NCI-H345 (cell line): ENCODE measurements at places on chromosomes 3 and 15.

DNA sequence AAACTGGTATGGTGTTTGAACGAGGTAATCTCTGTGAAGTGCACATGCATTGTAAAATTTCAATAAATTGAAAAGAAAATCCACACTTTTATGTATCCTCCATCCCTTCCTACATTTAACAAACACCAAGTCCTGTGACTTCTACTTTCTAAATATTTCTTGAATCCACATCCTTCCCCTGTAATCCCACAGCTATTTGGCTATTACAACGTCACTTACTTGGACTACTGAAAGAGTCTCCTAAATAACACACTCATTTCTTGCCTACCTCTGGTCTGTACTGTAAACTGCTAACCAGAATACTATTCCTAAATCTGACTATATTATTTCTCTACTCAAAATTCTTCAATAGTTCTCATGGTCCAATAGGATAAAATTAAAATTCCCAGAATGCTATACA lies 176.1 kb downstream of the NEK10 start:
- DNase-seq, result no peak

- DNase-seq, result no peak
These were observed 161.6 kb downstream of the TCF12 start for GRCh38 chr15:57079931-57080620.

GRCh38 chr15:94346282-94346681 lies 114.9 kb downstream of the MCTP2 start:
- DNase-seq, result no peak

- DNase-seq, result peak; percentile 5
These were observed 29.5 kb upstream of the USP3 start for GRCh38 chr15:63474810-63475316.

GRCh38 chr3:14142567-14143270 lies 17.9 kb downstream of the TMEM43 start:
- no peak for DNase-seq

GRCh38 chr3:150073031-150073430 lies 102.3 kb upstream of the PFN2 start:
- no peak for DNase-seq

- DNase-seq, result peak; percentile 82
These were observed 307.0 kb upstream of the THBS1 start for GRCh38 chr15:39273717-39274411.

- peak; percentile 45 for DNase-seq
These were observed 1.1 kb downstream of the TMEM158 start for GRCh38 chr3:45224824-45225464.

- no peak for DNase-seq
These were observed 63.7 kb downstream of the EDEM1 start for GRCh38 chr3:5251196-5251583.

DNA sequence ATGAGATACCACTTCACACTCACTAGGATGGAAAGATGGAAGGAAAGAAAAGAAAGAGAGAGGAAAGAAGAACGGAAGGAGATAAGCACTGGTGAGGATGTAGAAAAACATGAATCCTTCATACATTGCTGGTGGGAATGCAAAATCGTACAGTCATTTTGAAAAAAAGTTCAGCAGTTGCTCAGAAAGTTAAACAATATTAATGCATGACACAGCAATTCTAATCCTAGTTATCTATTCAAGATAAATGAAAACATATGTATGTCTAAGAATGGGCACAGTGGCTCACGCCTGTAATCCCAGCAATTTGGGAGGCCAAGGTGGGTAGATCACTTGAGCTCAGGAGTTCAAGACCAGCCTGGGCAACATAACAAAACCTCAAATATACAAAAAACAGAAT lies 59.1 kb downstream of the SENP7 start:
- no peak for DNase-seq

GRCh38 chr3:124174910-124175874 lies 183.3 kb upstream of the ROPN1 start:
- DNase-seq, result peak; percentile 58

DNA sequence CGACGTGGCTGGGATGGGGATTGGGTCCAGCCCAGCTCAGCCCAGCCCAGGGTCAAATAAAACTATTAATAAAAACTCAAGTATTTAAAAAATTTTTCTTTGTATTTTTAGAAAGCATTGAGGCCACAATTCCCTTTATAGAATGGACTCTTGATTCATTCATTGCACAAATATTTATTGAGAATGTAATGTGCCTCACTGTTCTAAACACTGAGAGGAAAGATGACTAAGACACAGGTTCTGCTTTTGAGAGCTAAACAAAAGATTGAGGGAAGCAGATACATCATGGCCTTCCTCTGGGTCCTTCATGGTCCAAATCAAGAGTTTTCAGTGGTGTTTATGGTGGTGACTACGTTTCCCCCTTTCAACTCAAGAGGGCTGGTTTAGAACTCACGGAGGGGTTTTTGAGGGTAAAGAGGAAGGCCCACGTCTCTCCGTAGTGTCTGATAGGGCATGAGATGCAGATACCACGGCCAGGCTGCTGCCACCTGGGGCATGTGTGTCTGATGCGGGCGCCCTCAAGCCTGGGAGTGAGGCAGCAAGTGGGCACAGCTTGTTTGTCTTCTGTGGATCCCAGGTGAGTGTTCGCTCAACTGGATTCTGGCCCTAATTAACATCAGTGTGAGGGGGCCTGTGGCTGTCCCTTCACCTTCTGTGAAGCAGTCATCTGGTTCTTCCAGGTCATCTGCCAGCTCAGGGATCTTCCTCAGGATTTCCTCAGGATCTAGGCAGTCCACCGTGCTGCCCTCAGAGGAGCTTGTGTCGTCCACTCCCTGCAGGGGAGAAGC lies 73.5 kb upstream of the SCN5A start:
- no peak for DNase-seq

GRCh38 chr3:46693038-46693891 lies at the start of gene ALS2CL:
ALS2CL (minus strand) TSS chr3:46693679; CDS start chr3:46689440, 4,239 bp downstream.
- peak; percentile 28 for DNase-seq

GRCh38 chr3:99780749-99781148 lies 36.9 kb upstream of the CMSS1 start:
- DNase-seq, result no peak

DNA sequence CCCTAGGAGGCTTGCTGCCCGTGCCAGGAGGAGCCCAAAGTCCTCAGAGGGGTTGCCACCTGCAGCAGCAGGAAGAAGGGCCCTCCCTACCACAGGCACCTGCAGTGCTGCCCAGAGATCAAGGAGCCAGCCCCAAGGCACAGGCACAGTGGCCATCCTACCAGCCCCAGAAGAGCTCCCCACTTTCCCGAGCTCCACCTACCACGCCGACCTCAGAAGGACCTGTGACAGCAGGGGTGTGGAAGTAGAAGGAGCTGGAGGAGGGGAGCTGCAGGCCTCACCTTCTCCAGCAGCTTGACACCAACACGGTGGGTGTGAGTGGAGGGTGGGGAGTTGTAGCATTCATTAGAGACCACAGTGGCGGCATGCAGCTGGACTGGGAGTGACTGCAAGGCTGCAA lies 485.8 kb downstream of the GABRG3 start:
- no peak for DNase-seq

DNA sequence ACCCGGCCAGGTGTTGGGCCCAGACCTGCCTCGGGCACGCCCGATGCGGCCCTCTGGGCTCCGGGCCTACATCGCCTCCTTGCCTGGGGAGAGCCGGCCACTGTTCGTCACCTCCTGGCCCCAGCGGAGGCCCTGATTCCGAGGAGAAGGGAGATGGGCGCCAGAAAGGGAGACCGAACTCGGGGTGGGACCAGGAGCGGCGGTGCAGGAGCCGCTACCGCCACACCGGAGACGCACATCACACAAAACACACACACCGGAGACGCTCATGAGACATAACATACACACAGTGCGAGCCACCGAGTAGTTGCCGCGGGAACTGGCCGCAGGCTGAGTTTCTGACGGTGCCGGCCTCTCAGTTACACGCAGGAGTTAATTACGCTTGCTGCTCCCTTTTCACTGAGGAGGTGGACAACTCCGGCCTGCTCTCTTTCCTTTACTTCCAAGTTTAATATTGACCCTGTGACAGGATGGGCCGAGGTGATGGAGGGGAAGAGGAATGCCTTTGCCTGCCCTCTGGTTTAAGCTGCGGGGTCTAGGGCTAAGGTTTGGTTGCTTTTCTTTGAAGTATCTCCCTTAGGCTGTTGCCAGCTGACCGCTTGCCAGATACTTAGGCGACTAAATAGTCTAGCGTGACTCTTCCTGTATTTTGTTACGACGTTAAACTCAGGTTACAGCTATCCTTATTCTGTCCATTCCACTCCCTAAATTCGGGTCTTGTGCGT lies 570 bp downstream of the PCNP start:
- peak; percentile 58 for DNase-seq

DNA sequence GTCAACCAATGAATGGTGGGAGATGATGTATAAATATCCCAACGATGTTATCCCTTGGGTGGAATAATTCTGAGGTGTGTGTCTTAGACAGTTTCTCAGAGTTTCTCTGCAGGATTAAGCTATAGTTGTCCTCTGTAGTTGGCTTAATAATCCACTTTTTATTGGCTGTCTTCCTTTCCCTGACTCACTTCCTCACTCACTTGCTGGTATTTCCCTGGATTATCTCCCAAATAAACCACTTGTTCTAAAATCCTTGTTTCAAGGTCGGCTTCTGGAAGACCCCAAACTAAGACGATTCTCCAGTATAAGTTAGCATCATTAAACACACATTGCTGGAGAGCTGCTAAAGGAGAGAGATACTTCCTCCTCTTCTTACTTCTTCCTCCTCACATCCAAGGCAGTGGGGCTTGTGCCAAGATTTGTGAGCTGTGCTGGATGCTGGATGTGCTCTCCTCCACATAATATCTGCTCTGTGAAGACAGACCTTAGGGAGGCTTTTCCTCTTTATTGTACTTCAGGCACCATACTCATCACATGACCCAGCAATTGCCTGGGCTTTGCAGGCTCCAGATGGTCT lies 22.5 kb upstream of the ROPN1 start:
- DNase-seq, result no peak

DNA sequence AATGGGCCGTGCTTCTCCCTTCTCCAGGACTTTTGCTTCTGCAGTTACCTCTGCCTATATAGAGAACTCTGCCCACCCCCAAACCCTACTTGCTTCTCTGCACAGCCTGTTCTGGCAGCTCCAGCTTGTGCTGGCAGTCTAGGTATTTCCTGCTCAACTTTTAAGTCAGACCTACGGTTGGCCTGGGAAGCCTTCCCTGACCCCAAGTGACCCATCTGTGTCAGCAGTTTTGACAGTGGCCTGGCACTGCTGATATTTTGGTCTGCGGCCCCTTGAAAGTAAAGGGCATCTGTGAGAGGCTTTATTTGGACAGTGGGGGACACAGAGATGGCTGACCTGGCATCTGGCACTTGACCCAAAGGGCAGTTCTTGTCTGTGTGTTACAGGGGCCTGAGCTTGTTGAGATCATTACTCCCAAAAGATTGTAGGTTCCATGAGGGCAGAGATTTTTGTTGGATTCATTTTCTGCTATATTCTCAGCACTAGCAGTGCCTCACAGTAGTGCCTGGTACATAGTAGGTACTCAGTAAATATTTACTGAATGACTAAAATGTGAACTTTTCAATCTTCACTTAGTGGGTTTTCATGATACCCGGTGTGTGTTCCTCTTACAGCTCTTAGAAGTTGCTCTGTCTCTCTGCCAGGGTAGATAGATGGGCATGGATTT lies 55.2 kb upstream of the TRAK1 start:
- no peak for DNase-seq

- DNase-seq, result no peak
These were observed 281.4 kb downstream of the THSD4 start for GRCh38 chr15:71396536-71397125.

DNA sequence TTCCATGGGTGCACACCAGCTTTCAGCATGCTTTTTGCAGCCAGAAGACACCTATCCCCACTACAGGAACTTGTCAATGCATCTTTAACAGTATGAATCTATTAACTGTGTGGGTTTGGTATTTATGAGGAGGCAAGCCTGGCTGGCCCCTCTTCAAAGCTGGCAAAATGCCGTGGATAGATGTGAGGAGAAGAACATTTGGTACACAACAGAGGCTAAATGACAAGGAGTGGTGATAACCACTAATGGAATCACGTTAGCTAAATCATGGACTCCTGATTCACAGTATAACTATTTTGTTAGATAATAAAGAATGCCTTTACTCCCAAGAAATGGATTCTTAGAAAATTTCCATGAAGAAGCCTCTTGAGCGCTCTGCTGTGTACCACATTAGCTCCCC lies 187.2 kb downstream of the CLSTN2 start:
- no peak for DNase-seq

- DNase-seq, result no peak
These were observed 52.4 kb downstream of the TRIM69 start for GRCh38 chr15:44788748-44789147.

DNA sequence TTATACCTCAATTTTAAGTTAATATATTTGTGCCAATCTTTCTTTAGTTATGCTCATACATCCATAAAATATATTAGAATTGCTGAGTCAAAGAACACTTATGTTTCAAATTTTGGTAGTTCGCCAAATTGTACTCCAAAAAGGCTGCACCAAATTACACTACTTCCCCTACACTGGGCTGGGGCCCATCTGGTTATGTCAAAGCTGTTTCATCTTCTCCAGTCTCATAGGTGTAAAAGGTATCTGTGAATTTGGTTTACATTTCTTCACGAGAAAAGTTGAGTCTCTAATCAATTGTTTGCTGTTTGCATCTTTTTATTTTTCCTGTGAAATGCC lies 706 bp downstream of the FSIP1 start:
- DNase-seq, result peak; percentile 5

DNA sequence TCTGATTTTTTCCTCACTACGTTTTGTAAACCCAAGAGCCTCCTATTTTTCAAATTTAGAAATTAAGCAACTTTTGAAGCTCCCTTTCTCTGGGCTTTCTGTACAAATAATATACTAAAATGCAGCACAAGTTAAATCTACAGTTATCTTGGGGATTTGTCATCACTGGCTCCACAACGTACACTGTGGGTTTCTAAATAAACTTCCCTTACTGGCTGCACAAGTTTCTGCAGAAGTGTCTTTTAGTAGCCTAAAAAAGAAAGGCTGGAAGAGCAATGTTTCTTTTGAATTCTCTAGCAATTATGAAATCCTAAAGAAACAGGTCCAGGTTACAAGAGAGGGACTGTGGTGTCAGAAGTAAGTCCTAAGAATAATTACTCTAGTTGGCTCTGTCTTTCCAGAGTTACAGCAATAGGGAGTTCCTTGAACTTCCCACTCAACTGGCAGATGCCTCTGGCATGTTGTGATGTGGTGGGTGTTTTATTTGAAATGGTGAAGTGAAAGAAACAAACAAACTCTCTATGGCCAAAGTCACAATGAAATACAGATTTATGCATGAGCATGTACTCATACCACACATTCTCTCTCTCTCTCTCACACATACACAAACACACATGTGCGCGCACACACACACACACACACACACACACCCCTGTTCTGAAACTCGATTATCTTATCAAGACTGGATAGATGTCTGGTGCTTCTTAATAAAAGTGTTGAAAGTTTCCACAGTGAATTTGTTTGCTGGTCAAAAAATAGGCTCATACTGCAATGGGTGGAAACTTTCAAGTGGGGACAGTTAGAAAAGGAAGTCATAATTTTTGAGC lies 198.2 kb downstream of the SSR3 start:
- DNase-seq, result no peak

GRCh38 chr3:53109190-53109589 lies 21.0 kb downstream of the RFT1 start:
- no peak for DNase-seq
